H4 (cell line): ENCODE measurements at places on chromosomes 2 and 18. TPM values are rescaled to one million over a fixed set of nuclear protein-coding genes. Genes with fewer than 3 reads are reported as not detected.

DNA sequence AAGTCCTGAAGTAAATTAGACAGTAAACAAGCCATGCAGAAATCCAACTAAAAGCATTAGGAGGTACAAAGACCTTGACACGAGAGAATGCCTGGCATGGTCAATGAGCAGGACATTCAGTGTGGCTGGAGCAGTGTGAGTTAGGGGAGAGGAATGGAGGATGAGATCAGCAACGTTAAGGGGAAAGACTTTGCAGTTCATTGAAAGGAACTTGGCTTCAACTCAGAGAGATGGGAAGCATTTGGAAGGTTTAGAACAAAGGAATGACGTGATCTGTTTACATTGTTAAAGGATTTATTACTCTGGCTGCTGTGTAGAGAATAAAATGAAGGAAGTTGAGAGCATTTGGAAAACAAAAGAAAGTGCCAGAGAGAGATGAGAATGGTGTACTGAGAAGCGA lies 621.3 kb downstream of the XIRP2 start:
- DNase-seq: peak; percentile 60

DNA sequence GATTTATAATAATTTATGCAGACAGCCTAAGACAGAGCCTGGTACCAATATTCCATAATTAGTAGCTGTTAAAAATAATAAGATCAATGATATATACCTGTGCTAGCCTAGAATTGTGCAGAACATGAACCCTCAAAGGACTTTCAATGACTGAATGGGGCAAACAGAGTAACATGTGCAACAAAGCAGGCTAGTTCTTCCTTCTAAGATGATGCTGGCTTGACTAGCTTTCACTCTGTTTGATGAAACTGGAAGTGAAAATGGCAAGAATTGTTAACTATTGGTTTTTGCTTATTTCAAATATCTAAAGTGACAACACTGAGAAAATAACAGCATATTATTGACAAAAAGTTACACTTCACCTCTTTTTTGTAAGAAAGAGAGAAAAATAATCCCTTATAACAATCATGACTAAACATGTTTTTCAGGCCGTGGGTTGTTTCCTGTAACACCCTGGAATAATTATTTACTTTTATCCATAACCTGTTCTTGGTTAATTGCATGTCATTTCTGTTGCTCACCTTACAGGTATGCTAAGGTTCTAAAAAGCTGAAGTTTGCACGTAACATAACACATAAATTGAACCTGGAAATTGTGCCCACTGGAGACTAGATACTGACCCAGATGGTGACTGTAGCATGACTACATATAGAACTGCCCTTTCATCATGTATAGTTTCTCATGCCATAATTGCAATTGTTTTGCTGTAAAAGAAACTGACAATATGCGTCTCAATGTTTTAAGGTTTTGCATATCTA lies 108.7 kb downstream of the C18orf54 start:
- DNase-seq: no peak

DNA sequence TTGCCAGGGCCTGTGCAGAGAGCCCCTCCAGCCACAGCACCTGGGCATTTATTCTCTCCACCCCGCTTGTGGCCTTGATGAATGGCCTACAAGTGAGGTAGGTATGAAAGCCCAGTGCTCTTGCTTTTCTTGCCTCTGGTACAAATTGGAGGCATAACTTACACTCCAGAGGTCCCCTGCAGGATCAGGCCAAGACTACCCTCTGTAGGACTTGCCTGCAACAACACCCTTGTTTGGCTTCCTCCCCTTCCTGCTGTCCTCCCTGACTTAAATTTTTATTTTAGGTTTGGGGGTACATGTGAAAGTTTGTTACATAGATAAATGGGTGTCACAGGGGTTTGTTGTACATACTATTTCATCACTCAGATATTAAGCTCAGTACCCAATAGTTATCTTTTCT lies 95.7 kb downstream of the CDC42EP3 start:
- DNase-seq: no peak

DNA sequence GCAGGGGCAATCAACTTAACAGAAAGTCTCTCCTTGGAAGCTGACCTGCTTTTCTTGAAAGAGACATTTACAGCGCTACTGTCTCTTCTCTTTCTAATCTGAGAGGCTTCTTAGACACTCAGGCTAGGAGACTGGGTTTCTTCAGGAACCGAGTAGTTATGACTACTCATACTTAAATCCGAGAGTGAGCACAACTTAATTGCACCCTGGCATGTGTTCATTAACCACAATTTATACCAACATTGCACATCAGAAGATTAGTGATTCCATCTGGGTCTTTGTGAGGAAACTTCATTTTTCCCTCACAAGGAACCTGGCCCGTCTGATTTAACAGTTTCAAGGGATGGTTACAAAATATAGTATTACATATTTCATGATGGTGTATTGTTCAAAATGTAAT lies 176.9 kb downstream of the UBE2E3 start:
- DNase-seq: peak; percentile 67

GRCh38 chr2:44546459-44547127 lies 184.8 kb downstream of the CAMKMT start:
- DNase-seq: no peak

TOGARAM2 gene
- 0.21 TPM in 1 of 2 replicates, not detected in the other for total RNA-seq

LIPT1 gene
- 4.9 and 8.5 TPM in 2 replicates for total RNA-seq

DNA sequence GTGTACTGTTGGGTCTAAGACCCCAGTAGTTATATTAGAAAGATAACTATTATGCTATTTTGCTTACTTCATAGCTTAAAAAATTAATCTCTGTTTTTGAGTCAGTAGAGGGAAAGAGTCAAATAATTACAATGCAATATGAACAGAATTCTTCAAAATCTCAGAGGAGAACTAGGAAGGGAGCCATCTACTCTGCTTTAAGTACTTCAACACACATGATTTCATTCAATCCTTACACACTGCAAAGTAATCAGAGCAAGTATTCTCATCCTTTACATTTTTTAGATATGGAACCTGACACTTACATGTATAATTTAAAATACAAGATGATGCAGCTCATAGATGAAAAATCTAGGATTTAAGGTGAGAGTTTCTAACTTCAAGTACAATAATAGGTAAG lies 27.7 kb downstream of the COL5A2 start:
- no peak for DNase-seq

- DNase-seq: no peak
Measured at GRCh38 chr2:112699984-112700667, 20.7 kb upstream of the NT5DC4 start.

EFR3B gene
- total RNA-seq: 0.19 and 0.21 TPM in 2 replicates

FARSB gene
- total RNA-seq: 33.2 and 46.4 TPM in 2 replicates

- DNase-seq: no peak
Measured at GRCh38 chr2:165897726-165898125, 55.9 kb downstream of the TTC21B start.

DNA sequence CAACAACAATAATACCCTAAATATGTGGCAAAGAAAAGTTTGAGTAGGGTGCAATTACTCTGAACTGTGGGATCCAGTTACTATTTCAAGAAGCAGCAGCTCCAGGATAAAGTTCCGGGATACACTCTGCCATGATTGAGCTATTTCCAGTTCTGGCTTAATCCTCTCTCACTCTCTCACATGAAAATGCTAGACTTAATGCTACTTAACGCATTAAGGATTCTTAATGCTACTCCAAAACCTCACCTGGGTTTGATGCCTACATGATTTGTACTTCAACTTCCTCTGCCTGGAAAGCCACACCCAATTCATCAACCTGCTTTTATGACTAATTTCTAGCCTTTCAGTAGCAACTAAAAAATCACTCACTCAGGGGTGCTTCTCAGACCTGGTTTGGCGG lies 151.1 kb upstream of the HNMT start:
- no peak for DNase-seq

DNA sequence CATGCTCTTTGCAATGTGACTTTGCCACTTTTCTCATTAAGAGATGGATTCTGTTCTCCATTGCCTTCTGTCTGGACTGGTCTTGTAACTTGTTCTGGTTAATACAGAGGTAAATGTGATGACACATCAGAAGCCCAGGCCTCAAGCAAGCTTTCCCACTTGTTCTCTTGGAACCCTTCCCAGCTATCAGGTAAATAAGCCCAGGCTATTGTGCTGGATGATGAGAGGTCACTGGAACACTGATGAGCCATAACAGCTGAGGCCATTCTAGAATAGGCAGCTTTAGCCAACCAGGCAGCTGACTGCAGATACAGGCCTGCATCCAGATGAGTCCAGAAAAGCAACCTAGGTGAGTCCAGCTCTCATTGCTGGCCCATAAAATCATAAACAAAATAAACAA lies 1007.0 kb upstream of the ACVR2A start:
- no peak for DNase-seq

GRCh38 chr2:101697124-101698013 lies at the start of gene MAP4K4:
TSS of gene MAP4K4 (plus strand) at chr2:101697707. CDS start at chr2:101698081, 374 bp downstream.
- DNase-seq: peak; percentile 69

ST6GAL2 gene
- total RNA-seq: 0.21 and 0.37 TPM in 2 replicates

- no peak for DNase-seq
Measured at GRCh38 chr2:15010346-15010745, 377.8 kb downstream of the LRATD1 start.

DNA sequence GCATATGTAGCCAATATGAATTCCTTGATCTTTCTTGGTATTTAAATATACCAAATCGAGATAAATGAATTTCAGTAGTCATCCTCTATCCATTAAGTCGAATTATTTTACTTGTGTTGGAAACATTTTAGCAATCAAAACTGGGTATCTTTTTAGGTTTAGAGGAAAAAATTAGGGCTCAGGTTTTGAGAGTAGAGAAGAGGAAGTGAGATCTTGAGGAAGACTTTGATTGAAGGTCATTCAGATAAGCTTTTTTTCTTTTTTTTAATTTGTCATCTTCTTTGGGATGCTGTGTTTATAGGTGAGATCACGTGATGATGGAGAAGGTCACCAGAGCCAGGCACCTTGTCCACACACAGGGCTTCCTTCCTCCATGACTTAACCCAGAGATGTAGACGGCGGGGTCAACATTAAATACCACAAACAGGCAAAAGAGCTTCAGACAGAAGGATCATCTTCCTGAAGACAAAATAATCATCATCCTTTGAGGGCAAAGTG lies 750.1 kb downstream of the RNF144A start:
- DNase-seq: no peak

DNA sequence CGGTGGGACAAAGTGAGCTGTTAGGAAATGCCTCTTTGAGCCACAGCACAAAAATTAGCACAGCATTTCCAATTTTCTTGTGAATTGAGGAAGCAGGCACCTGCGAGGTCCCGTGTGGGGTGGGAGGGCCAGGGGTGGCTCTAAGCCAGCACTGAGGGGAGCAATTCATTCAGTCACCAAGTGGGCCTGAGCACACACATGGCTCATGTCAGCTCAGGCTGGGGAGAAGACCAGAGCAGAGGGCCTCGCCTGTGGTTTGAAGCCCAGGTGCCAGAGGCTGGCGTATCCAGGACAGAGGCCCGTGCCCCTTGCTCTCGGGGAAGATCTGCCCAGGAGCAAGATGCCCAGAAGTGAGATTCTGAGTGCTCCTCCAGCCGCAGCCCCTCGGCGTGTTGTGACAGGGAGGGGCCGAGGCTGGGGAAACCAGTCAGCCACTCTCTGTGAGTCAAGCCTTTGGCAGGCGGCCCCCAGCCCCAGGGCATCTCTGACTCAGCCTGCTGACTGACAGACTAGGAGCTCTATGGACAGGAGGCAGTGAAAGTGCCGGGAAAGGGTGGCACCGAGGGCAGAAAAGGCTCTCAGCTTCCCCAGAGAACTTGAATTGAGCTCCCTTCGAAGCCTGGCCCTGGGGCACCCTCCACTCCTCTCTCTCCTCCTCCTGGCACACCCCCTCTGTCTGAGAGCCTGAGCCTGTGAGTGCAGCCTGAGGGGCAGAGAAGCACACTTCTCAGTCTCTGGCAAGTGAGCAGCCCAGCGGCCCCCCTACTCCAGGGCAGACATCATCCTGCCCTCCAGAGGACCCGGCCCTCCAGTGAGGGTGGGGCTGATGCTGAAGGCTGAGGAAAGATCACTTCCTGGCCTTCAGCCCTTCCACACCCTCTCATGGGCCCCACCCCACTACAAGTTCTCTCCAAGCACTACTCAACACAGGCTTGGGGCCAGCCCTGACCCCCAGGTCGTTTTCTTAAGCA lies 32.3 kb downstream of the CYP26B1 start:
- DNase-seq: peak; percentile 93

SMPD4 gene
- 17.8 and 20.6 TPM in 2 replicates for total RNA-seq

DNA sequence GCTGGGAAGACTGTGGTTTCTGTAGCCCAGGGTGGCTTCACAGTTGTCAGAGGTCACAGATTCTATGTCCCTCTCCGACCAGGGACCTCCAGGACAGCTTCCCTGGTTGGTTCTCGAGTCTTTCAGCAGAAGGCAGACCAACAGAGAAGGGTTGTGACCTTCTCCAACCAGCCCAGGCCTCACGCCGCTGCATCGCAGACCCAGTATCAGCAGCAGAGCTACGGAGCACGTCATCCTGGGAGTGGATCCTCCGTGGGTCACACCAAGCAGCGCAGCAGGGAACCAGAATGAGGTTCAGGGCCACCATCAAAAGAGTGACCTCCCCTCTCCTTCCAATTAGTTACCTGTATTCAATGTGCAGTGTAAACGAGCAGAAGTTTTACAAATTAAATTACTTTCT lies 49.3 kb downstream of the ST3GAL5 start:
- no peak for DNase-seq

GRCh38 chr2:33644215-33644614 lies 45.1 kb upstream of the FAM98A start:
- no peak for DNase-seq
